ENCODE measurements at places on chromosomes 3 and 15.

GRCh38 chr15:101089579-101090427 is 162.0 kb downstream of the CHSY1 start:
- no peak for DNase-seq
- no peak overlapping the region for H3K27ac ChIP-seq

DNA sequence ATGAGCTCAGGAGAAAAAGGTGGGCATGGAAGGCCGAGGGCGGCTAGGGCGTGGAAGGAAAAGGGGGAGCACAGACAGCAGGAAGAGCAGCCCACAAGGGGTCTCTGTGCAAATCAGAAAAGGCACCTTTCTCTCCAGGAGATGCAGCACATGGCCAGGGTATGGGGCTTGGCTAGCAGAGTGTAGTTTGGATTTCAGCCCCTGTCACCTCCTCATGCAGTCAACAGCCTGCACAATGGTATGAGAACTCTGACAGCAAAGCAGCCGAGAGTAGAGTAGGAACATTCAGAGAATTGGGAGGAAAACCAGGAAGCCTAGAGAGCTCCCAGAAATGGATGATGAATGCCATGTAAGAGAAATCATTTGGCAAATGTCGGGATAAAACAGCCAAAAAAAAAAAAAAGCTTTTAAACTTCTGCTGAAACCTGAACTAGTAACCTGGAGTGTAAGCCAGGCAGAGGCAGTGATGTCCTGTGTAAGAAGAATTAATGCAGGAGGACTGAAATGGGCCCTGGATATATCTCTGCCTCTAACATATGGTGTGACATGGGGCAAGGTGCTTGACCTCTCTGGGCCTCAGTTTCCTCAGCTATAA is 25.7 kb downstream of the FSTL1 start:
- H3K27ac ChIP-seq = no peak overlapping the region
- no peak for DNase-seq
- no peaks in the 10 kb centered on the region for H3K36me3 ChIP-seq
- no peak overlapping the region for H3K4me3 ChIP-seq
- H3K27me3 ChIP-seq = no peaks in the 10 kb centered on the region
- H3K4me1 ChIP-seq = peaks cover 4% of the 10 kb centered on the region

GRCh38 chr3:66276705-66277274 is 56.0 kb downstream of the SLC25A26 start:
- peak; percentile 13 for DNase-seq
- H3K36me3 ChIP-seq = no peaks in the 10 kb centered on the region
- H3K27me3 ChIP-seq = no peaks in the 10 kb centered on the region
- H3K4me1 ChIP-seq = peaks cover 12% of the 10 kb centered on the region

DNA sequence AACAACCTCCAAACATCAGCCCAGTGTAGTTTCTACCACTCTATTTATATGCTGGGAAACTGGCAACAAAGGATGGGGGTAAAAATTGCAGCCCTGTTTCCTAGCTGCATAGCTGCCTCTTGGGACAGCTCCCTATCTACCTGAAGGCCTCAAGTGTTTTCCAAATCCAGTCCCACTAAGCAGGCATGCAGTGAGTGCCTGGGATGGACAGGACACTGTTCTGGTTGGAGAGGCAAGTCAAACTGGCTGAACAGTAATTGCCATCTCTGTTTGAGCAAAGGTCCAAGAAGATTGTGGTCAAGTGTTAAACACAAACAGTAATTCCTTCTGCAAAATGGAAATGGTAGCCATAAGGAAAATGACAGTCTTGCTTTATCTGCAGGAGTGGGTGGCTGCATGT is 125.4 kb downstream of the FMN1 start:
- peak overlapping the region; percentile 42 for H3K27ac ChIP-seq
- no peak for DNase-seq
- H3K36me3 ChIP-seq = no peaks in the 10 kb centered on the region
- no peaks in the 10 kb centered on the region for H3K27me3 ChIP-seq
- peaks cover 8% of the 10 kb centered on the region for H3K4me1 ChIP-seq

GRCh38 chr3:47423548-47424145 is 42.8 kb downstream of the PTPN23 start:
- peaks cover 75% of the 10 kb centered on the region for H3K36me3 ChIP-seq
- peaks cover 10% of the 10 kb centered on the region for H3K4me1 ChIP-seq
- no peak overlapping the region for H3K4me3 ChIP-seq
- no peak for DNase-seq
- no peaks in the 10 kb centered on the region for H3K27me3 ChIP-seq

GRCh38 chr3:107242579-107242978 is 134.7 kb upstream of the CCDC54 start:
- no peaks in the 10 kb centered on the region for H3K36me3 ChIP-seq
- H3K4me1 ChIP-seq = peaks cover 6% of the 10 kb centered on the region
- no peak overlapping the region for H3K27ac ChIP-seq
- H3K27me3 ChIP-seq = no peaks in the 10 kb centered on the region
- H3K4me3 ChIP-seq = peak overlapping the region; percentile 2

- H3K27ac ChIP-seq = peak overlapping the region; percentile 81
- H3K27me3 ChIP-seq = no peaks in the 10 kb centered on the region
- H3K4me3 ChIP-seq = no peak overlapping the region
Observed at GRCh38 chr3:134652409-134652831, 1.6 kb upstream of the KY start.

GRCh38 chr15:23646165-23647000 is 1.3 kb downstream of the MAGEL2 start:
- DNase-seq = no peak
- H3K27ac ChIP-seq = no peak overlapping the region
- no peaks in the 10 kb centered on the region for H3K4me1 ChIP-seq
- no peaks in the 10 kb centered on the region for H3K27me3 ChIP-seq
- no peak overlapping the region for H3K4me3 ChIP-seq
- no peaks in the 10 kb centered on the region for H3K36me3 ChIP-seq

Measured in gastrocnemius medialis (tissue), 4 donors.